Dermis microvascular lymphatic vessel endothelial cell (primary cell): ENCODE measurements at places on chromosomes 5 and 9. TPM values are rescaled to one million over a fixed set of nuclear protein-coding genes. Genes with fewer than 3 reads are reported as not detected.

GRCh38 chr9:105205787-105206495 lies 38.5 kb upstream of the SLC44A1 start:
- DNase-seq, result no peak

GRCh38 chr9:136679431-136679941 lies 7.8 kb downstream of the AGPAT2 start:
- no peak for DNase-seq

- DNase-seq, result no peak
Measured at GRCh38 chr5:34604119-34604675, 51.9 kb upstream of the RAI14 start.

DNA sequence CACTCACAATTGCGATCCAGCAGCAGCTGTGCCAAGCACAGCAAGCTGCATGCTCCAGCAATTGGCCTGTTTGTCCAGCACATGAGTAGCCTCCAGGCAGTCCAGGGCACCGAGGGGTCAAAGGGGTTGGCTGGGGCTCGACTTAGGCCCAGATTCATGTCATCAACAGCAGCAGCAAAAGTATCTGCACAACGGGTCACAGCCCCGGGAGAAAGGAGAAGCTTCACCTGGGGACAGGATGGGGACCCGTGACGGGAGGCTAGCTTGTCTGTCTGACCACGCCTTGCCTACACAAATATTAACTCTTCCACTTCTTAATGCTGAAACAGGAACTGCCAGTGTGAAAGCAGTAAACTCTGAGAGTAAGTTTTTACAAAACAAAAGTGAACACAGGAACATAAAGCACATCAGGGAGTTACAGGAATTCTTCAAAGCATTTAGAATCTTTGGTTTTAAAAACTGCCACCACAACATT lies 191.2 kb downstream of the PIK3R1 start:
- no peak for DNase-seq

GRCh38 chr9:137077758-137078693 lies 709 bp downstream of the UAP1L1 start:
- DNase-seq, result no peak

DNA sequence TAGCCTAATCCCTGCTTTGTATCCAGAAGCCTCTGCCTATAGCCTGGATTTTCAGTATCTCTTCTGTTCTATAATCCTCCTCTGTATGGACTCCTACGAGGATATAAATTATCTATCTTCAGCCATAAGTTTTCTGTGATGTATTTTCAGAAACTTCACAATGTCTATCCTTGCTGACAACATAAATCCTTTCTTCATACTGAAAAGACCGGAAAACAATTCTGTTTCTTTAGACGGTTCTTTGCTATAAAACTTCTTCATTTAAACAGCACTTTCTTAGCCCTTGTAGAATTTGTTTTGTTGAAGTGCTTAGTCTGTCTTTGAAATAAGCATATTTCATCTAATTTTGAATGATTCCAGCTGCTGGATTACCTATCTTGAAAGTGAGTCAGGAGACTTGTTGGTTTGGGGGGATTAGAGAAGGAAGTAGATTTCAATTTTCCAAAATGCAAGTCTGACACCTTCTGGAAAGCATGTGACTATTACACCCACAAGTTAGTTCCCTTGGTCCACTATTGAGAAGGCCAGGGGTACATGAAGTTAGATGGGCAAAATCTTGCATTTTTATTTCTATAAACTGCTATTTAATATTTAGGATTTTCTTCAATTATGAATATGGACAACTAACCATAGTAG lies 96.3 kb upstream of the RANBP3L start:
- DNase-seq, result no peak

GRCh38 chr5:107873877-107874276 lies 203.1 kb upstream of the EFNA5 start:
- no peak for DNase-seq

DNA sequence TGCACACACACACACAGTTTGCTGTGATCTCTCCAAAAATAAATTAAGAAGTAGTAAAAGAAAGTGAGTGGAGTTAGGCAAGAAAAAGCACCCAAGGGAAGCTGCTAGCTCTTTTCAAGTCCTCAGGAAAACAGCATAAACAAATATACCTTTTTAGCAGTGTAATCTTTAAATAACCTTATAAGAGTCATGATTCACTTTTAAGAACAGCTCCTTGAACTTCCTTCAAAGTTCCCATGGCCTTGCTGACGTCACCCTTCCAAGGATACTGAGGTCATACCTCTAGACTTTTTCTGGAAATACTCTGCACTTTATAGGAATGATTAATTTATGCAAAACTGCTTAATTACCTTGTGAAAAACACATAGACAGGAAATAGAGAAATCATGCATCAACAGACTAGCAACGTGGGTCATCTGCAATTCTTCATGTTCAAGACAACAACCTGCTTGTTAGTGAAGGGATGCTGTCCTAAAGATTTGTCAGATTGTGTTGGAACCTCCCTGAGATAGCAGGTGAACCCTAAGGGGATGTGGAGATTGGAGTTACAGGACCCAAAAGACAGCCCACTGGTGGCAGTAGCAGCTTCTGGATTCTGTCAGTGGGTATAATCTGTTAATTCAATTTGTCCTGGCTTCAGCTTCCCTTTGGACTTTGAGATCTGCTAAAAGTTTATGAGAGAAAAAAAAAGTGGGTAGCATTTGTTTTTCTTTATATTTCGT lies 229.0 kb downstream of the ELAVL2 start:
- no peak for DNase-seq

DNA sequence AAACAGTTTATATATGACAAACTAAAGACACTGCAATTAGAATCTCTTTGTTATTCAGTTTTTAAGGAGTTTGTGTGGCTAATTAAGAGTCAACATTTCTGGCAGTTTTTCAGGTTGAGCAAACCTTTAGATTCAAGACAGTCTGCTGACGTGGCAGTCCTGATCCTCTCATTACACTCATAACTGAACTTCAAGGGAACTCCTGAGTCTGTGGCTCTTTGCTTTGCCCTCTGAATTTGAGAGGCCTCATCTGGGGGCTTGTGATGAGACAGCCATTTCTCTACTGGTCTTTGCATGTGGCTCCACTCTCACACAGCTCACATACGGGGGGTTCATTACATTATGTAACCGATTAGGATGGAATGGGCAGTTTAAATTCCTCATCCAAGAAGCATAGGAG lies 182.9 kb upstream of the MEF2C start:
- no peak for DNase-seq

DNA sequence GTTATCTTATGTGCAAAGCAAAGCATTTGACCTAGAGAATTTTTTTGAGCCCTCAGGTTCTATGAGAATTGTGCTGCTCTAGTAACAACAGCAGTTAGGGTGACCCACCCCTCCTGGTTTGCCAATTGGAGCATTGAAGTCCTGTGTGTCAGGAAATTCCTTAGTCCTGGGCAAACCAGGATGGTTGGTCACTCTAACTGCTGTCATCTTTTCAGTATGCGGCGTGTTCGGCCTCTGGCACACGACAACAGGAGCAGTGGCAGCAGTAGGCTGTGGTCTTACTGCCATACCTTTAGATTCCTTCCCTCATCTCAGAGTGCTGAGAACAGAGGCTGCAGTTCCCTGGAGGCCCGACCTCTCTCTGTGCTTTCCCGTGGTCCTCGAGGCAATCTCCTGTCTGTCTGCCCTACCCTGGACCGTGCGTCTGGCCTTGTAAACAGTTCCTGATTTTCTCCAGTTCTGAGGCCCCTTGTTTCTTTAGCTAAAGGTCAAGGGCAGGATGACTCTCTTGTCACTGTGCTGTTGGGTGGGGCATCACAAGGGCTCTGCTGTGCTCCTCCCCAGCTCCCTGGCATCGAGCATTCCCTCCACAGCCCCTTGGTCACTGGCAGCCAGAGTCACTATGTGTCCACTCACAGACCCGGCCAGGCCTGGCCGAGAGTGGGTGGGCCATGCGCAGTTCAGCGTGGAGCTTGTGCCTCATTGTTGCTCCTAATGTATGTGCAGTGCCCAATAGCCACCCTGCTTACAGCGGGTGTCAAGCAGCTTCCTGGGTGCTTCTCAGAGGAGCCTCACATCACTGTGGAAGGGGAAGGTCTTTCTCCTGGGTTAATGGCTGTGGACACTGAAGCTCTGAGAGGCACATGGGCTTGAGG lies 18.5 kb upstream of the COL15A1 start:
- DNase-seq, result no peak

GRCh38 chr9:120486347-120486746 lies 93.6 kb downstream of the CDK5RAP2 start:
- DNase-seq, result no peak

NR5A1 gene
- total RNA-seq, result not detected in 2 replicates

ANKDD1B gene
- 0.38 and 0.51 TPM in 2 replicates for total RNA-seq

MCTP1 gene
- total RNA-seq, result 38.8 and 66.4 TPM in 2 replicates

ENHO gene
- total RNA-seq, result under 0.01 TPM in 1 of 2 replicates, not detected in the other

EQTN gene
- total RNA-seq, result under 0.01 TPM in 1 of 2 replicates, not detected in the other

ELOVL7 gene
- total RNA-seq, result 0.13 and 0.51 TPM in 2 replicates

KIAA0825 gene
- 0.90 and 1.4 TPM in 2 replicates for total RNA-seq

LHX3 gene
- total RNA-seq, result not detected in 2 replicates

SPATA31D4 gene
- not detected in 2 replicates for total RNA-seq
